Pancreas (tissue), 10 donors: ENCODE measurements at places on chromosomes 7 and 10. TPM values are rescaled to one million over a fixed set of nuclear protein-coding genes. Genes with fewer than 3 reads are reported as not detected.
A peak's percentile ranks its signal among the peaks of the same experiment; 100 is the strongest.

DNA sequence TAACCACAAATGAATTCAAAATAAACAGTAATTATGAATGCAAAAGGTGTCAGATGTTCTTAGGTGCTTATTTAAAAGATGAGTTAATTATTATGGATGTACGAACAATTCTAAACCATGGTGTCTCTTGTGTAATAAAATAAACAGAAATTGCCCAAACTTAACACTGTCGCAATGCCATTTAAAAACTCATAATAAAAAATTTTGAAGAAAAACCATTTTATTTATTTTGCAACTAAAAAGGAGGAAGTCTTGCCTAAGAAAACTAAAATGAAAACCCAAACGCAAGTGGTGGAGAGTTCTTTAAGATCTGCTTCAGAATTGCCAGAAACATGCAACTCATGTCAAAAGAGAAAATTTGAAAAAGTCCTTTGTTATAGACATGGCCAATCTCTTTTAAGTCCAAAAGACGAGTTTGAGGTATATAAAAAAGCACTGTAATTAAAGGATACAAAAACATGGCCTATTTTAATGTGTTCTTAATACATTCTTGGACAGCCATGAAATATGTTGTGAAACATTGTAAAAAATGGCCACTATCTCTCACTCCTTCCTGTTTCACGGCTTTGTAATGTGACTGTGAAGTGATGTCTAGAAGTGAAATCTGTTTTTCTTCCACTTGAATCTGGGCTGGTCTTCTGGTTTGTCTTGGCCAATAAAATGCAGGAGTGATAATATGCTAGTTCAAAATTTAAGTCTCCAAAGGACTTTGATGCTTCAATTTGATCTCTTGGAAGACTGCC, 322.9 kb downstream of the PRPF18 start:
- DNase-seq: no peak

DNA sequence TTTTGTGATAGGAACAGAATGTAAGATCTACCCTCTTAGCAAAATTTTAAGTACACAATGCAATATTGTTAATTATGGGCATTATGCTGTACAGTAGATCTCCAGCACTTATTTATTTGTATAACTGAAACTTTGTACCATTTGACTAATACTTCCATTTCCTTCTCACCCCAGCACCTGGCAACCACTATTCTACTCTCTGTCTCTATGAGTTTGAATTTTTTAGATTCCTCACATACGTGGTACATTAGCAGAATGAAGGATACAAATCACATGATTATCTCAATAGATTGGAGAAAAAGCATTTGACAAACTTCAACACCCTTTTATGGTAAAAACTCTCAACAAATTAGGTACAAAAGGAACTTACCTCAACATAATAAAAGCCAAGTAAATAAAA, 90.3 kb upstream of the DLX6 start:
- DNase-seq: no peak

The DENND2A gene
- total RNA-seq: 1.8 TPM

GRCh38 chr10:119270762-119271366, 63.5 kb downstream of the GRK5 start:
- DNase-seq: peak; percentile 47

The NEUROD6 gene
- not detected for total RNA-seq

DNA sequence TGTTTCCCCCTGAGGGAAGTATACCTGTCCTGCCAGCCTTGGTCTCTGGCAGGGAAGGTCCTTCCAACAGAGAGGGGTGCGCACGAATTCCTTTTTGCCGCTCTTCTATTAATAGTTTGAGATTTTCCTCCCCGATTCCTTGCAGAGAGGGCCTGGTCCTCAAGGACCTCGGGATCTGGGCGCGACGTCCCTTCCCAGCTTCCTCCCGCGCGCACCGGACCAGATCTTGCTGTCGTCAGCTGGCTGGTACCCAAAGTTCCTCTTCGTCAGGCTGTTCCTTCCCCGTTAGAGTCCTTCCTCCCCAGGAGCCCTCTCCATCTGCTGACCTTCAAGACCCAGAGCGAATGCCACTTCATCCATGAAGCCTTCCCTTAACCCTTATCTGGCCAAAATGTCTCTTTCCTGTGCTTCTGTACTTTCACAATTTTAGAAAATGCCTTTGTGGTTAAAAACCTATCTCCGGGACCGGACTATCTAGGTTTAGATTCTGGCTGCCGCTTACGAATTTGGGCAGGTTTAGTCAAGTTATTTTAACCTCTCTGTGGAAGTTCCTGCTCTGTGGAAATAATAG, 851 bp upstream of the GOT1 start:
- no peak for DNase-seq

The BCAP29 gene
- 20.1 TPM for total RNA-seq

DNA sequence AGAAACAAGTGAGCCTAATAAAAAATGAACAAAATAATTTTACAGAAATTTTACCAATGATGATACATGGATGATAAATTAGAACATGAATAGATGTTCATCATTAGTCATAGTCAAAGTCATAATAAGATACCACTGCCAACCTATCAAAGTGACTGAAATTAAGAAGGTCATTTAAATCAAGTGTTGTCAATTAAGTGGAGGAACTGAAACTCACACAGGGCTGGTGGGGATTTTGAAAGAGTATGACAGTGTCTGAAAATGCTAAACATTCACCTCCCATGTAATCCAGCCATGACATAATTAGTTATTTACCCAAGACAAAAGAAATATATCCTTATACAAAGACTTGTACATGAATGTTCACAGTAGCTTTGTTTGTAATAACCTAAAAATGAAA, 57.1 kb upstream of the DYNC1I1 start:
- no peak for DNase-seq

The SPOCK2 gene
- total RNA-seq: 2.1 TPM

GRCh38 chr10:73522263-73522662, 26.4 kb upstream of the PPP3CB start:
- no peak for DNase-seq

GRCh38 chr7:129643550-129644170, 32.1 kb downstream of the NRF1 start:
- DNase-seq: no peak

The ACTL6B gene
- total RNA-seq: 0.55 TPM

GRCh38 chr7:38222481-38223096, 44.5 kb downstream of the STARD3NL start:
- DNase-seq: no peak

The CROT gene
- 5.7 TPM for total RNA-seq

GRCh38 chr10:108014902-108015177, 850.3 kb upstream of the SORCS1 start:
- DNase-seq: no peak

- peak; percentile 16 for DNase-seq
Measured at GRCh38 chr7:30285536-30286284, 1.3 kb downstream of the ZNRF2 start.

DNA sequence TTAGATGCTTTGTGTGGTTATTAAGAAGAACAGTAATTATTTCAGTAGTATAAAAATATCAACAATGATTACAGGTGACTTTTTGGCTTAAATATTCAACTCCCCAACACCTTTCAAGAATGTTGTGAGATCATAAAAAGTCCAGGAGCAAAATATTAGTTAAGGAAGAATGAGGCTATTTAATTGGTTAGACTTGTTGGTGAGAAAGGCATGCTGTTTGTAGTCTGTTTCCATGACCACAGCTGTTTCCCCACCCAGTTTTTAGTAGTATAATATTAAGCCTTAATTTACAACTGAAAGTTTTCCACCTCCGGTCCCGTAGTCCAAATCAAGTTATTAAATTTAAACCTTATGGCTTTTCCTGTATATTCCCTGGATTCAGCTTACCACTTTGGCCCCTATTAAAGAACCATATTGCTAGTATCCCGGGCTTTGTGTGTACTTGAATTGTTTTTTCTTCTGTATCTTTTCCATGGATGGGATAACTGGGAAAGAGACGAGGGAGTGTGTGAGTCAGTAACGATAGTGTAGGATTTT, 133.3 kb downstream of the CELF2 start:
- DNase-seq: no peak

The PSD gene
- 5.2 TPM for total RNA-seq

The ZNF316 gene
- total RNA-seq: 12.4 TPM

DNA sequence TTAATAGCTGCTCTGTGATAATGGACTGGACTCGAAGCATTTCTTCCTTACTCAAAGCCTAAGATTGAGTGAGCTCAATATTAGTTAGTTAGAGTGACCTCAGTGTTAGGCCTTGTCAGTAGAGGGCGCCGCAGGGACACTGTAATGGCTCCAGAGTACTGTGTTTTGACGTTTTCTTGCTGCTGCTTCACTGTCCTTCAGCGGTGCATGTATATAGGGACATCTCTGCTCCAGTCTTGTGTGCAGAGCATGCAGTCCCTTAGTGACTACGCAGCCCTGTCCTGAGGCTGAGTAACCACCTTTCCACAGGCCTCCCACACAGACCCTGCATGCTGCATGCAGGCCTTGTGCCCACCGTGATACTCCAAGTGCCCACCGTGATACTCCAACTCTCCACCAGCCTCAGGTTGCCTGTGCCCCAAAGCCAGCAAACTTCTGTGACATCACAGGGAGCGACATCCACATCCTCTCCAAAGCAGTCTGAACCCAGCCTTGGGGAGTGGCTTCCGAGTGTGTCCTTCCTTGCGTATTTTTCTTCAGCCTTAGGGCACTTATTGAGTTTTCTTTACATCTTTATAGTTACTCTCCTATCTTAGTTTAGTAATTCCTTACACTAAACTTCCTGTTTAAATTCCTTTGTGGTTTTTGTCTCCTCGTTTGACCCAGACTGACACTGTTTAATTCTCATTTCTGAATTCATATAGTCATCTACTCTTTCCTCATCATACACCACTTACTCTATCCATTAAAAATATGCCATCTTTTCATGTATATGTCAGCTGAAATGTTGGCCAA, 118.2 kb downstream of the JAZF1 start:
- peak; percentile 23 for DNase-seq

GRCh38 chr7:12370249-12370648, 33.4 kb downstream of the VWDE start:
- DNase-seq: no peak
